DND-41 (cell line): ENCODE measurements at places on chromosomes 12 and 14.

DNA sequence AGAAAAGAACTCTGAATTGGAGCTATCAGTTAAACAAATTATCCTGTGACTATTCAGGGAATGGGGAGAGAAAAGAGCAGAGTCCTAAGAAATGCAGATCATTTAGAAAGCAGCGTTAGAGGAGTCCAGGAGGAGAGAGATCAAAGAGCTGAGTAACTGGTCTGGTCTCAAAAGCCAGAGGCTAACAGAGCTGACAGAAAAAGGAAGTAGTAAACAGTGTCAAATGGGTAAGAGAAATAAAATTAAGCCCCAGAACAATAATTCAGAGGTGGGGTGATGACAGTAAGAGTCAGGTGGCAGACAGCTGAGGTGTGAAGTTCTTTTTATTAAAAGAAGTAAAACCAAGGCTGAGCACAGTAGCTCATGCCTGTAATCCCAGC lies 19.3 kb downstream of the GXYLT1 start:
- no peak for DNase-seq

- DNase-seq: no peak
These were observed 8.1 kb upstream of the OR6C65 start for GRCh38 chr12:55392032-55392795.

DNA sequence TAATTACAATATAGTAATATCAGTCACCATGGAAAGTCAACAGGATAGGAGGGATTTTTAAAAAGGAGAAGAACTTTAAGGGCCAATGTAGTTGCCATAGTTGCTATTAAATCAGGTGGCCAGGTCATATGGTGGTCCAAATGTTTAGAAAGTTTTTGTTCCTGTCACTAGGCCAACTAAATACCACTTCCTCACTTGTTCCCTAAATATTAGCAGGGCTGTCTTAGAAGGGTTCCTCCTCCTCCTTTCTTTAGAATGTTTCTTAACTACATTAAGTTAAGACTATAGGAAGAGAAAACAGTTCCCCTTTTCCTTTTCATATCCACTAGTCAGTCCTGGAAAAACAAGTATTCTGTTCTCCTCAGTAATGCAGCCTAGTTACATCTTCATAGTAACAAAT lies 50.3 kb downstream of the MON2 start:
- no peak for DNase-seq

DNA sequence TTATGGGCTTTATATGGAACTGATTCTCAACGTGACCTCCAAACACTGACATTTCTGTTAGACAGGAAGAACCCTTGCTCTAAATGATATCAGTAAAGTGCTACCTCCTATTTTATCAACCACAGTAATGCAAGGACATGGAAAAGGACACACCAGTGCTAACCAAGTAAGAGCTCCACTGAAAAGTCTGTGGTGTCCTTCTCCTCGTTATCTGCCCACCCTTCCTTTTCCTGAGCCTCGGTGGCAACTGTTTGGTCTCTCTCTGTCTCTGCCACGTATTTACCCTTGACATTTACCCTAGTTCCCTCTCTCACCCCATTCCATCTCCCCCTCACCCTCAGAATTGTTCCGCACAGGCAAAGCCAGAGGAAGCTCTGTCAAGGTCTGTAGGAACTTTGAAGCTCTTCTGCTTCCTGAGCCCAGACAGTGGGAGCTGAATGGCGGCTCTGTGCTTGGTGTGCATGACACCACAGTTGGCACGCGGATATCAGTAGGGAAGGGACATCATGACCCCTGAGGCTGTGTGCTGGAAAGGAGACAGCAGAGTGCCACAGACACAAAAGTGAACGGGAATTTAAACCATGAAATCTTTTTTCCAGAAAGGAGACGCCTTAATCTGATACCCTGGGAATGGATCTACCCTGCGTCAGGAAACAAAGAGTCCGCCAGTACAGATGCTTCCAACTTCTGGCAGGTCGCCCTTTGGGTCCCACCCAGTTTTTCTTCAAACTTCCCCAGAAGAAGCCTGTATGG lies 50.8 kb downstream of the NTN4 start:
- no peak for DNase-seq

- DNase-seq: no peak
These were observed 28.1 kb downstream of the TTC6 start for GRCh38 chr14:37623426-37623951.

GRCh38 chr12:113346353-113346752 lies 11.4 kb upstream of the SLC8B1 start:
- DNase-seq: no peak

DNA sequence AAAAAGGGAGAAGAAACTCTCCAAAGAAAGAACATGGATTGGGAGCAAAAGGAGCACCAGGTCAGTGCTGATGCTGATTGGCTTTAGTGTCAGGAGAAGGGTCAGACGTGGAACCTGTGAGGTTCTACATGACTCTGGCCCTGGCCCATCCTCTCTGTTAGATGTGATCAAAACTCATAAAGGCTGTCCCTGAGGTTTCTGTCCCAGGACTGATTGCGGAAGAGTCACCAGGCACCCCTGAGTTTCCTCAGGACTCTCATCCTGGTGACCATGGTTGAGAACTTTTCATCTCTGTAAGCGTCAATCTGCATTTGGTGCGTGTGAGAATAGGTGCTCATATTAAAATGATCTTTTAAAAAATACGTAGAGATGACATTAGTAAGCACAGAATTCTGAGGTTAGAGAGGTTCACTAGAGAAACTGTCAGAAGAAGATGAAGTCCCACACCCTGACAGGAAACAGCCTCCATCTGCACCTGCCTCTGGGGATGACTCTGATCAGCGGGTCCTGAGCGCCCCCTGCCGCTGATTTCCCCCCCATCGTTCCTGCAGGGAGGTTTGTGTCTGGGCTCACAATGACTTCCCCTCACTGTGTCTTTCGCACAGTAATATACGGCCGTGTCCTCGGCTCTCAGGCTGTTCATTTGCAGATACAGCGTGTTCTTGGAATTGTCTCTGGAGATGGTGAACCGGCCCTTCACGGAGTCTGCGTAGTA lies 741.8 kb downstream of the TMEM121 start:
- DNase-seq: peak; percentile 100

DNA sequence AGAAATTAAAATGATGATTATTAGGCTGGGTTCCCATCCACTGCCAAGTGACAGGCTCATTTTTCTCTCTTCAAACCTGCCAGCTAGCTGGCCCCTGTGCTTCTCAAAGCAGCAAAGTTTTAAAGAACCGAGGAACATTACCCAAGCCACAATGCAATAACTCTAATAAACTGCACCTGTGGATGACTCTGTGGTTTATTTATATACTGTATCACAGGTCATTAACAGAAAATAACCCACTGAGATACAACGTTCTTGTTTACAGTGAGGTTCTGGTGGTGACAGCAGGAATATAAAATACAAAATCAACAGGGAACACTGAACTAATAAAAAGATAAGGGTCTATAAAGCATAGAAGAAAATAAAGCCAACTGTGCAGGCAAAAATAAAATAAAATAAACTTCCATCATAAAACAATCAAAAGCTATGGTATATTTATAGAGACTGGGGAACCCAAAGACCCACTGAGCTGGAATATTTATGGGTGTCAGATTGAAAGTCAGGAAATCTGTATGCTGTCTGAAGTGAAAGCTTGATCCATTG lies 472.9 kb downstream of the NOVA1 start:
- no peak for DNase-seq

DNA sequence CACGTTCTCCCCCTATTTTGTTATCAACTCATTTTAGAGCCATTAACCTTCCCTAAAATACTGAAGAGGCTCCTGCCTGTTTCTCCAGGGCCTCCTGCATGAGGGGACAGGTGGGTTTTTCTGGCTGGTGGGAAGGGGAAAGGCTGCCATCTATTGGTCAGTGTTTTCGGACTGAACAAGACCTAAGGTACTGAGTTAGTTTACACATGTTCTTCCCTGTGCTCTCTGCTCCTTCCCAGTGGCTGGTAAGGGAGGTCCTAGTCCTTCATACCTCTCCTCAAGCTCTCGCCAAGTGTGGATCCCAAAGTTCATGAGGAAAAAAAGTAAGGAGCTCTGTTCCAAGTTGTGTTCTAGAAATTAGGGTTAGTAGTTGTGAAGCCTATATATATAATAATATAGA lies 357.5 kb downstream of the FSCB start:
- peak; percentile 3 for DNase-seq

DNA sequence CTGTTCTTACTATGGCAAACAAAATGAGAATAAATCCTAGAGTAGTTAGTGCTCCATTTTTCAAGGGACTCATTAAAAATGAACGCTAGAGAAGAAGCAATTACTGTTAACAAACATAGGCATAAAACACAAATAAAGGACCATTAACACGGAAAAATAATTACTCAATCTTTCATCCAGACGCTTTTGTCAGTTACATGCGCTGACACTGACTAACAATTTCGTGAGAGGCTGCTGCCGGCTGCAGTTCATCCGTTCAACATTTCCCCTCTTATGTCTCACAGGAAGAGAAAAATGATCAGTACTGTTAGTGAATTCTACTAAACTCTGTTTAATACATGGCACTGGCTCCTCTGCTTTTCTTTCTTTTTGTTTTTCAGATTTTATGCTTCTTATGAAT lies 472.7 kb upstream of the FLRT2 start:
- DNase-seq: no peak

DNA sequence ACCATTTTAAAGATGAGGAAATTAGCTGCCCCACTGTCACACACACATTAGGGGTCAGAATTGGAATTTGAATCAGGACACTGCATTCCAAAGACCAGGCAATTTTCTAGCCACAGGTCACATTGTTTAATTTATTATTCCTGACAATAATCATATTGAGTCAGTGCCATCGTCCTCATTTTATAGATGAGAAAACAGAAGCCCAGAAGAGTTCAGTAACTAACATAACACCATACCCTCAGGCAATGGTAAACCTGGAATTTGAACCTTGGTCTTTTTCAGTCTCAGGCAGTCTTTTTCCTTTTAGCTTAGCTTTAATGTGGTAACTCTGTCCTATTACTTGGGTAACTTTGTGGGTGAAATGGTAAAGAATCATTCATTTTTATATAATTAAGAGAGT lies 330.3 kb upstream of the SYT1 start:
- DNase-seq: no peak

DNA sequence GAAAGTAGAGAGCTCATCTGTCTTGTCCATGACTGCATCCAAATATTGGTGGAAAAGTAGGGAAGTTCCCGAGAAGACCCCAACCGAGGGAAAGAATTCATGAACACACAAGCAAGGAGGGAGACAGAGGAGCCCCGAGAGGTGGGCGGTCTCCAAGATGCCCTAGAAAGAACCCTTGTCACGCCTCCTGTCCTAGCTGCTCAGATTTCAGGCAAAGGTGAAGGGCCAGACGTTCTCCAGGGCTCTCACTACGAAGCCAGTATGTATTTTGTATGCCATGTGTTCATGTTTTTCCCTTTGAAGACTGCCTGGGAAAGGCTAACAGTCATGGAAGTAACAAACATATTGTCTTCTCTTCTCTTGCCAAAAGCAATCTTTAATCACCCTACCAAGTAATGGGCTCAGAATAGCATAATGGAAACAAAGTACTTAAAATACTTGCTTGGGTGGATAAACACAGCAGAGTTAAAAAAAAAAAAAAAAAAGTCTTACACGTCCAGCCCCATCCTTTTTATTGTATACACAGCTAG lies 99.2 kb upstream of the TBX3 start:
- DNase-seq: no peak

- DNase-seq: peak; percentile 63
These were observed 2.0 kb upstream of the SETD1B start for GRCh38 chr12:121801595-121802484.

DNA sequence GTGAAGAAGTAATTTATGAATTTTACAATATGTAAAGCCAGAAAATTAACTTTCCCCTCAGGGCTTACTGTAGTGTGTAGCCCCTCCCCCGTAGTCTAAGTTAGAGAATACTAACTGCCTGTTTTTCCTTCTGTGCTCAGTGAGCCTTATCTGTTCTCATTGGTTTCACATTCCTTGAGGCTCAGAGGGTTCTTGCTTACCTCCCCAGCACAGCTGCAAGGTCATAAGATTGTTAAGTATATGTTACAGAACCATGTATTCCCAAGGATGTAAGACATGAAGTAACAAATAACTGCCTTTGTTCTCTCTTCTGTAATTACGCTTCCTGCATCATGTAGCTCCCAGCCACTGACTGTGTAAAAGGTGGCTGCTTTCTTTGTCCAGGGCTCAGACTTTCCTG lies 1351.1 kb downstream of the TMEM121 start:
- peak; percentile 23 for DNase-seq

- no peak for DNase-seq
These were observed 6.3 kb downstream of the COPS7A start for GRCh38 chr12:6730169-6730568.

DNA sequence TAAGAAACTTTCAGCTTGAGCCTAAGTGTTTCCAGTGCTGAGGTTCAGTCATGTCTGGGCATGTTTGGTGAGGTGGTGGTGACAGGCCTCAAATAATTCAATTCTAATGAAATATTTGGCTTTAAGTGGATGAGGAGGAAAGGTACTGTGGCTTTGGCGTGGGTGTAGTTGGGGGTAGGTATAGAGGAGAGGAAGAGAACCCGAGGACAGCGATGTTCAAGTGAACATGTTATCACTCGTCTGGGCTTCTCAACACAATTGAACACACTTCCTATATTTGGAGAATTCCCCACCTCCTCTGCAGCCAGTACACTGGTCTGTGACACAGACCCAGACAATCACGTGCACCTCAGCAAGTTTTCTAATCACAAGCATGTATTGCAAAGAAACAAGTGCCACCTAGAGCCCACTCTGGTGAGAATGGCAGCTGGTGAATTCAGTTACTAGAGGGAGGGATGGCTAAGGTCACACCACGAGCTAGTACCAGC lies 53.0 kb downstream of the IFNG-AS1 start:
- no peak for DNase-seq

- DNase-seq: no peak
These were observed 941 bp upstream of the PPP1CC start for GRCh38 chr12:110743571-110744093.

DNA sequence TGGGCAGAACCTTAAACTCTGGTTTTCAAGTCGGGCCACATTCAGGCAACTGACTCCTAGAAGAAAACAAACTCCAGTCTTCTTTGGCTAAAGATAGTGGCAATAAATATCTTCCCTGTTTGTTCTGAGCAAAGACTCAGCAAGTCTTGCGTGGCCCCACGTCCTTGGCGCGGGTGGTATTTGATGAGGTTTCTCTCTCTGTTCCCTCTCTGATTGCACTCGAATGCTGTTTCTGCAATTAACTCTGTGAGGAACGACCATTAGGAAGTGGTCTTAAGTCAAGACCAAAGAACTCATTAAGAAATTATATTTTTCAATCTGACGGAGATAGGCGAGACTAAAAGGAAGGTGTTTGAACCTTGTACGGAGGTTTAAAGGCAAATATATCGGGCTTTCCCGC lies 177.6 kb downstream of the TMEM132C start:
- DNase-seq: no peak
